Muscle of leg (tissue), 16 donors: ENCODE measurements at places on chromosomes 11 and 22. TPM values are rescaled to one million over a fixed set of nuclear protein-coding genes. Genes with fewer than 3 reads are reported as not detected.
A peak's percentile ranks its signal among the peaks of the same experiment; 100 is the strongest.

Gene ARHGAP42
- polyA plus RNA-seq: 21.3 TPM

Gene RTN4RL2
- 13.7 TPM for polyA plus RNA-seq

Gene F2
- not detected for polyA plus RNA-seq

Gene CNIH2
- 5.4 TPM for polyA plus RNA-seq

Gene TOMM22
- polyA plus RNA-seq: 89.7 TPM

Gene EHBP1L1
- polyA plus RNA-seq: 210 TPM

Gene APBB1
- polyA plus RNA-seq: 29.3 TPM

Gene PRG3
- 0.33 TPM for polyA plus RNA-seq

- no peaks in the 10 kb centered on the region for H3K27me3 ChIP-seq
- peak overlapping the region; percentile 86 for H3K27ac ChIP-seq
- H3K4me1 ChIP-seq: peaks cover 43% of the 10 kb centered on the region
- H3K4me3 ChIP-seq: peak overlapping the region; percentile 57
- H3K36me3 ChIP-seq: peaks cover 38% of the 10 kb centered on the region
- DNase-seq: no peak
These were observed 1.3 kb downstream of the GNG3 start for GRCh38 chr11:62708793-62709192.

- H3K4me1 ChIP-seq: no peaks in the 10 kb centered on the region
- H3K27me3 ChIP-seq: no peaks in the 10 kb centered on the region
- no peak for DNase-seq
- H3K4me3 ChIP-seq: no peak overlapping the region
- peaks cover 28% of the 10 kb centered on the region for H3K36me3 ChIP-seq
These were observed 61.5 kb downstream of the DKK3 start for GRCh38 chr11:11946878-11947277.

- H3K36me3 ChIP-seq: no peaks in the 10 kb centered on the region
- DNase-seq: peak; percentile 69
- no peak overlapping the region for H3K4me3 ChIP-seq
- no peaks in the 10 kb centered on the region for H3K27me3 ChIP-seq
These were observed 75.2 kb downstream of the PTPRJ start for GRCh38 chr11:48055292-48056132.

DNA sequence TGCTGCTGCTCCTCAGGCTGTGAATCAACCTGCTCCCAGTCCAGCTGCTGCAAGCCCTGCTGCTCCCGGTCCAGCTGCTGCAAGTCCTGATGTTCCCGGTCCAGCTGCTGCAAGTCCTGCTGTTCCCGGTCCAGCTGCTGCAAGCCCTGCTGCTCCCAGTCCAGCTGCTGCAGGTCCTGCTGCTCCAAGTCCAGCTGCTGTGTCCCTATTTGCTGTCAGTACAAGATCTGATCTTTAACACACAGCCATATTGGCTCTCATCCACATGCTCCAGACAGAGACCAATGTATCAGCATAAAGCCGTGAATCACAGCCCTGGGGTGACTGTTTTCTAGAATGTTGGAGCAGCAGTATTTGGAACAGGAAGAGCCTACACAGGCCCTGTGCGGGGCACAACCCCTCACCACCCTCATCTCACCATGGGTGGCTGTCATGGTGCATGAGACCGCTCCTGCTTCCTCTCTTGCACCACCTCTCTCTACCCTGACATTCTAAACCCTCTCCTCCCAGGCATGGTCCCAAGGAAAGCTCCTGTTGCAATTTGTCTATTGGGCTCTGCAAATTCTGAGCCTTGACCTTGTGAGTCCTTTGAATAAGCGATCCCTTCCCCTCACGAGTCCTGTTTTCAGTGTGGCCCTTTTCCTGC, 3.5 kb downstream of the KRTAP5-10 start:
- H3K4me1 ChIP-seq: peaks cover 7% of the 10 kb centered on the region
- no peak overlapping the region for H3K4me3 ChIP-seq
- DNase-seq: peak; percentile 67

DNA sequence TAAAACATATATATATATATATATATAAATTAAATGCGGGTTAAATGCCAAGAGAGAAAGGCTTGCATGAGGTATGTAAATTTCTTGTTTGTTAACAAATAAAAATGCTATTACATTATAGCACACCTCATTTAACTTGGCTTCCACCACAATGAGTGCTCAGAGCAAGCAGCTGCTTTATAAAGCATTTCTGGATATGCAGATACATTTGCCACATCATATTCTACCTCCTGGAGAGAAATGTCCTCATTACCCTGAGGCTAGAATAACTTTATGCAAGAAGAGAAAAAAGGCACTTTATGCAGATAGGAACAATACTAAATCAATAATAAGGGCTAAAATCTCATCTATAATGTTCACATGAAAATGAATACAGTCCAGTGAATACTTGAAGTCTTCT, 181.7 kb upstream of the CCDC90B start:
- H3K27me3 ChIP-seq: no peaks in the 10 kb centered on the region
- H3K4me1 ChIP-seq: no peaks in the 10 kb centered on the region
- H3K27ac ChIP-seq: no peak overlapping the region
- no peaks in the 10 kb centered on the region for H3K36me3 ChIP-seq
- no peak for DNase-seq
- H3K4me3 ChIP-seq: no peak overlapping the region

DNA sequence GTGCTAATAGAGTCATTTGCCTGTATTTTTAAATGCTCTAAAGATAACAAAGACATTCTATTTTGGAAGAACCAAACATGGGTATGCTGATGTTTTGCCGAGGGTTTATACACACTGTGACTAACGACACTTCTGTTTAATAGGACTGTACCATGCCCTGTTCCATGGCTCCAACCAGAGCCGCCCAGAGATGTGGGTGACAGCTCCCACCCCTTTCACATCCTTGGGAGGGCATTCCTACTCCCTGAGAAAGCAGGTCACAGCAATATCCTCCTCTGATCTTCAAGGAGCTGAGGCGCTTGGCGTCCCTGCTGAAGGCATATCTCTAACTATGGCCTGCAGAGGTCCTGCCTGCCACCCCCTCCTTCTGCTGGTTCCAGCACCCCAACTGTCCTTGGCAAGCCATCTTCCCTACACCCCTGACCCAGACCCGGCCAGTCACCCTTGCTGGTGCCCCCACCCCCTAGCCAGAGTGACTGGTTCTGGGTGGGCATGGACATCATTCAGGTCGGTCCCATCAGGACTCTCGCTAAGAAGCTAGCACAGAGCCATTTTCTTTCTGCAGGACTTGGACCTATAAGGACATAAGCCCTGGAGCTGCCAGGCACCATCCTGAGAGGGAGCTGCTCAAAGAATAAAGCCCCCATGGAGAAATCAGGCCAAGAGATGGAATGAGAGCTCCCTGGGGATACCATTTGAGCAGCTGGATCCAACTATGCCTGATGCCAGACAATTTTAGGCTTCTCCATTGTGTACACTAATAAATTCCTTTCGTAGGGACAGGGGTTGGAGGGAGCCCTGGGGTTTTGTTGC, 381.3 kb downstream of the CTTN start:
- H3K4me3 ChIP-seq: no peak overlapping the region
- no peaks in the 10 kb centered on the region for H3K36me3 ChIP-seq
- no peak for DNase-seq
- peaks cover 12% of the 10 kb centered on the region for H3K4me1 ChIP-seq
- H3K27ac ChIP-seq: no peak overlapping the region

- no peak for DNase-seq
- peaks cover 38% of the 10 kb centered on the region for H3K27me3 ChIP-seq
- no peak overlapping the region for H3K27ac ChIP-seq
- peaks cover 47% of the 10 kb centered on the region for H3K4me1 ChIP-seq
These were observed 3.2 kb downstream of the TBC1D10C start for GRCh38 chr11:67406969-67407687.

GRCh38 chr22:30636226-30637077, 871 bp downstream of the SLC35E4 start:
- H3K27me3 ChIP-seq: peaks cover 2% of the 10 kb centered on the region
- H3K4me3 ChIP-seq: peak overlapping the region; percentile 46

- H3K27ac ChIP-seq: no peak overlapping the region
- H3K27me3 ChIP-seq: no peaks in the 10 kb centered on the region
- no peak for DNase-seq
- H3K36me3 ChIP-seq: peaks cover 13% of the 10 kb centered on the region
These were observed 51.4 kb downstream of the CDON start for GRCh38 chr11:126011265-126011664.

DNA sequence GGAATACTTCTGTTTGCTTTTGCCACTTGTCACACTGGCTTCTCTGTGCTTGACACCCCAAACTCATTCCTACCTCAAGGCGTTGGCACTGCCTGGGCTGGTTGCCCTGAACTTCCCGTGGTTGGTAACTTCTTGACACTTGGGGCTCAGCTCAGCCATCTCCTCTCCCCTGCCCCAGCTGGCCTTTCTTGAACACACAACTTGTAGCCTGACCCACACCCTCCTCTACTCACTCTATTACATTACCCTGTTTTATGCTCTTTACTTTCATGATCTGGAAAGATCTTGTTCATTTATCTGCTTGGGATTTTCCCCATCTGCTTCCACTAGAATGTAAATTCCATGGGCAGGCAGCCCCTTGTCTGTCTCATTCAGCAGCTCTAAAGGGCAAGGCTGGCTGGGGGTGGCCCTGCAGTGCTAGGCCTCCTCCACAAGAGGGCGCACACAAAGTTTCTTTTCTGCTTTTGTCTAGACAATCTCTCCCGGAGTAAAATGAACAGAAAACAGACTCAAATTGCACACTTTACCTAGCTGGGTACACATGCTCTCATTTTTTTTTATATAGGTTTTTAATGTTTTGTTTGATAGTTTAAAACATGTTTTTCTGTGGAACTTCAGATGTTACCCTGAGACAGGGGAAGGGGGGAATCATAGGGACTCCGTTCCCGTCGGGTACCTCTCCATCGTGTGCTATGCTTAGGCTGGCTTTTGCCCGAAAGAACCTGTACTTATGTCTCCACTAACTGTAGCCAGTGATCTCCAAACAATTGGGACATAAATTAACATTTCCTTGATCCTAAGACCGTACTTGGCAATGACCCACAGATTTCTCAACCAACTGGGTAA, 16.4 kb upstream of the MRGPRX2 start:
- H3K27me3 ChIP-seq: peaks cover 3% of the 10 kb centered on the region
- no peak overlapping the region for H3K27ac ChIP-seq
- no peaks in the 10 kb centered on the region for H3K36me3 ChIP-seq
- peaks cover 2% of the 10 kb centered on the region for H3K4me1 ChIP-seq

GRCh38 chr22:42174062-42174461, 43.5 kb upstream of the CYP2D6 start:
- H3K4me1 ChIP-seq: peaks cover 11% of the 10 kb centered on the region
- H3K4me3 ChIP-seq: no peak overlapping the region
- no peaks in the 10 kb centered on the region for H3K27me3 ChIP-seq
- H3K36me3 ChIP-seq: peaks cover 7% of the 10 kb centered on the region
- no peak overlapping the region for H3K27ac ChIP-seq

DNA sequence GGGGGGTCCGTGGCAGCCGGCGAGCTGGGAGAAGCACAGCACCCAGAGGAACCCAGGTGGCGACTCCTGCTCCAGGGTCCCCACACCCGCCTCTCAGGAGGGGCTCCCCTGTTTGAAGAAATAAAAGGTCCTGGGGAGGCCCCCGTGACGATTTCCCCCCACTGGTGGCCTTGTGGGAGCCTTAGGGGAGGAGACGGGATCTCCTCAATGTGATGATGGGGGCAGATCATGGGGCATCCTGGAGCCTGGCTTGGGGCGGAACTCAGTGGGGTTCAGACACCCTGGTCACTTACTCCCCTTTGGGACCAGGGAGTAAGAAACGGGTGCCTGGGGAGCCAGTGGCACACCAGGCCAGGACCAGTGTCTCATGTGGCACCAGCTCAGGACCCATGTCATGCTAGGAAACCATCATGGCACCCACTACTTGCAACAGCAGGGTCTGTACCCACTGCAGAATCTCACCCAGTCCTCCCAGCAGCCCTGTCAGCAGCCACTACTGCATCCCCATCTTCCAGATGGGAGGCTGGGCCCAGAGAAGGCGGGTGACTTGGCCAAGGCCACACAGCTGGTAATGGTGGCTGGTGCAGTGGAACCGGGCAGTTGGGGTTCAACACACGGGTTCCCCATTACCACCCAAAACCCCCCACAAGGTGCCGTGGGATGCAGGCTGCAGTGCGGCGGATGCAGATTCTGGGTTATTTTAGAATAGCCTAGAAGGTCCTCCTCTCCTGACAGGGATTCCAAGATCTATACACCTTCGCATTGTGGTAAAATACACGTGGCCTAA, 130.7 kb downstream of the CTTN start:
- peaks cover 37% of the 10 kb centered on the region for H3K4me1 ChIP-seq
- H3K27ac ChIP-seq: no peak overlapping the region
- H3K4me3 ChIP-seq: no peak overlapping the region

DNA sequence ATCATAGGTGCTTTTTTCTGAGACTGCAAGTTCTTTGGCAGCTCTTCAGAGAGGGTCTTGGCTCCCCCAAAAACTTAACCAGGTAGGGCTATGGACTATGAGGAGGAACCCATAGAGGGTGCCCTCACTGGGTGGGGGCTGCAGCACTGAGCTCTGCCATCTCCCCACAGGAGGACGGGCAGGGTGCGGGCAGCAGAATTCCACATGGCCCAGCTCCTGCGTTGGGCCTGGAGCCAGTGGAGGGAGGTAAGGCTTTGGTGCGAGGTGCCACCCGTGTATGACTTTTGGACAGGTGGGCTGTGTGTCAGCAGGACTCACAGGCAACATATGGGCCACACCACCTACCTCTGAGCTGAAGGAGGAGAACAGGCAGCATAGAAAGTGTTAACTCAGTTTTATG, 58.4 kb downstream of the PISD start:
- no peak overlapping the region for H3K27ac ChIP-seq
- H3K27me3 ChIP-seq: no peaks in the 10 kb centered on the region
- peaks cover 24% of the 10 kb centered on the region for H3K36me3 ChIP-seq
- H3K4me3 ChIP-seq: no peak overlapping the region
- no peak for DNase-seq

GRCh38 chr11:67998150-67999045, 5.5 kb downstream of the UNC93B1 start:
- DNase-seq: peak; percentile 2
- no peaks in the 10 kb centered on the region for H3K36me3 ChIP-seq
- no peak overlapping the region for H3K27ac ChIP-seq
- no peak overlapping the region for H3K4me3 ChIP-seq

DNA sequence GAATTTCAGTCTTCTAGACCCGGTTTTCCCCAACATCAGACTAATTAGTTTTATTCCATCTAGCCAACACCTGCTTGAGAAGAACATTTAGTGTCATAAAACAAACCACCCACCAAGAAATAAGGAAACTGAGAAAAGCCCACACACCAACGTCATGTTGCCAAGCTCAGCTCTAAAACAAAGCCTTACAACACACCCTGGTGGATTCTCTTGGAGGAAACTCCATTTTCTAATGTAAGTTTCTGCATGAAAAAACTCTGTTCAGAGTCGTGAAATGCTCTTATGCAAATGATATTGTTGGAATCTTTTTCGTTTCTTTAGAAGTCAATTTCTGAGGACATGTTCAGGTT, 105.0 kb upstream of the RAG2 start:
- no peaks in the 10 kb centered on the region for H3K27me3 ChIP-seq
- H3K4me1 ChIP-seq: no peaks in the 10 kb centered on the region
- peak; percentile 15 for DNase-seq
- no peak overlapping the region for H3K4me3 ChIP-seq
- no peaks in the 10 kb centered on the region for H3K36me3 ChIP-seq
- H3K27ac ChIP-seq: no peak overlapping the region

- H3K36me3 ChIP-seq: no peaks in the 10 kb centered on the region
- peaks cover 2% of the 10 kb centered on the region for H3K27me3 ChIP-seq
- peak; percentile 81 for DNase-seq
- no peak overlapping the region for H3K27ac ChIP-seq
- H3K4me3 ChIP-seq: no peak overlapping the region
- no peaks in the 10 kb centered on the region for H3K4me1 ChIP-seq
These were observed 66.5 kb downstream of the BMAL1 start for GRCh38 chr11:13343931-13344717.

- H3K27me3 ChIP-seq: no peaks in the 10 kb centered on the region
- peak; percentile 44 for DNase-seq
- H3K4me1 ChIP-seq: peaks cover 3% of the 10 kb centered on the region
- H3K36me3 ChIP-seq: no peaks in the 10 kb centered on the region
These were observed 39.3 kb upstream of the LRRC4C start for GRCh38 chr11:41498726-41499125.

GRCh38 chr11:44312876-44313275, 2.9 kb upstream of the ALX4 start:
- H3K27ac ChIP-seq: no peak overlapping the region
- peaks cover 100% of the 10 kb centered on the region for H3K27me3 ChIP-seq
- peaks cover 47% of the 10 kb centered on the region for H3K4me1 ChIP-seq
